ENCODE measurements at places on chromosomes 12 and 14.

DNA sequence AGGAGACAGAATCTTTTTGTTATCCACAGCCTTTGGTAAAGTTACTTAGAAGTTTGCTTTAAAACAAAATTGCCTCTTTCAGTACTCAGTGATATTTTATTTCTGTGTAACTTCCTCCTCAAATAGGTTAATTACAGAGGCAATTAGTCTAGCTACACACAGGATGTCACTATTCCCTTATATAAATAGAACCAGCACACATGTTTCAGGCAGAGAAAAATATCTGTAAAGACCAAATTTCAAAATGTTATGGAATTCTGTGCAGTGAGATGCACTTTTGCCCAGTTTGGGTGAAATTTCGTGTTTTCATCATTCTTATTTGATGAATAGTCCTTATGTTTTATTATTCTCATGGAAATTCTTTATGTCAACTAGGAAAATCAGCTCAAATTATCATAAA, 410.6 kb upstream of the SOX5 start:
- no peak for DNase-seq

DNA sequence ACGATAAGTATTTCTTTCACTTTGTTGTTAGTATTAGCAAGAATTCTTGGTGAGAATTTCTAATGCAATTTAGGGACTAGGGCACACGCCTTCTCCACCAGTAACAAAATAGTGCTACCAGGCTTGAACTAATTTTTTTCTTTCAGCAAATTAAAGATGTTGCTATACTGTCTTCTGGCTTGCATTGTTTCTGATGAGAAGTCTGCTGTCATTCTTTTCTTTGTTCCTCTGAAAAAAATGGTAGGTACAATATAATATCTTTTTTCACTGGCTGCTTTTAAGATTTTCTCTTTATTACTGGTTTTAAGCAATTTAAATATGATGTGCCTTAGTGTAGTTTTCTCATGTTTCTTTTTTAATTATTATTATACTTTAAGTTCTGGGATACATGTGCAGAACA, 171.2 kb downstream of the PCNX1 start:
- no peak for DNase-seq

GRCh38 chr14:56608689-56609088, 29.1 kb downstream of the TMEM260 start:
- no peak for DNase-seq

- no peak for DNase-seq
Observed at GRCh38 chr12:3560295-3560620, 69.3 kb downstream of the PRMT8 start.

- DNase-seq: no peak
Observed at GRCh38 chr14:30620178-30620577, 1.9 kb upstream of the SCFD1 start.

DNA sequence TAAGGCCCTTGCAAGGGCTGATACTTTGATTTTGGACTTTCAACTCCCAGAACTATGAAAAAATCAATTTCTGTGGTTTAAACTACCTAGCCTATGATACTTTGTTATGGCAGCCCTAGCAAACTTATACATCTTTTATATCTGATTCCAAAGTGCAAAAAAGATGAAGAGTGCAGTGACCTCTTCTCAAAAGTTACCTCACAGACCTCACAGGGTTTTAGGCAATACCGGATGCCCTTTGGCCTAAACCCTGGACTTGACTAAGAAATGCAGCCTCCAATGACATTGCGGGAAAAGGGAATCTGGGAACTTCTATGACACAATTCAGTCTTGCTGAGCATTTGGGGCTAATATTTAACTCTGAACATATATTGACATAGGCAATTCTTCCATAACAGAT, 63.3 kb downstream of the IGF1 start:
- no peak for DNase-seq

DNA sequence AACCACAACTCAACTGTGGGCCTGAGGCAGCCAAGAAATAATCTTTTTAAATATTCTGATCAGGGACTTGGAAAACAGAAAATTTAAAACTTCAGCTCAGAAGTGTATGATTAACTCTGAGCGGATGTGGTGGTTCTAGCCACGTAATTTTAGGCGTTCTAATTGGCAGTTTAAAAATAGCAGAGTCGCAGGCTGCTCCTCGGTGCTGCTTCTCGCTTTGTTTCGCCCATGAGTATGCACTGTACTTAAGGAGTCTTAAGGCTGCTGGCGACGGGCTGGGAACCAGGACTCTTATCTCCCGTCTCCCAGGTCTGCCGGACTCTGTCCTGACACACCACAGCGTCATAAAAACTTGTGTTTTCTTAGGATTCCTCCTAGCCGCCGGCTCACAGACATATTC, 113.4 kb upstream of the PELI2 start:
- DNase-seq: no peak

- no peak for DNase-seq
Observed at GRCh38 chr14:102754370-102755262, 22.6 kb upstream of the TRAF3 start.

DNA sequence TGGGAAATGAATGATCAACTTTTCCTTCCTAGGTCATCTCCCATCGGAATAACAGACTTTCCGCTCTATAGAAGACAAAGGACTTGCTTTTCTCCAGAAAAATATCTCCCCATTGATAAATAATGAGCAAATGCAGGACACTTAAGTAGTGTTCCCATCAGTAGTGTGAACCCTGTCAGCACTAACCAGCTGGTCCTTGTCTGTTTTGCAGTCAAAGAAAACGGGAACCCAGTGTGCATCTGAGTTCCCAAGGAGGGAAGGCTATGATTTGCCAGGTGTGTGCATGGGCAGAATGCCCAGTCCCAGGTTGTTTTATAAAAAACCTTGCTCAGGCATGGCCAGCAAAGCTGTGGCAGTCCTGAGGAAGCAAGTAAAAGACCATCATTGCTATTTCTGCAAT, 256.5 kb upstream of the HMGA2 start:
- DNase-seq: no peak

DNA sequence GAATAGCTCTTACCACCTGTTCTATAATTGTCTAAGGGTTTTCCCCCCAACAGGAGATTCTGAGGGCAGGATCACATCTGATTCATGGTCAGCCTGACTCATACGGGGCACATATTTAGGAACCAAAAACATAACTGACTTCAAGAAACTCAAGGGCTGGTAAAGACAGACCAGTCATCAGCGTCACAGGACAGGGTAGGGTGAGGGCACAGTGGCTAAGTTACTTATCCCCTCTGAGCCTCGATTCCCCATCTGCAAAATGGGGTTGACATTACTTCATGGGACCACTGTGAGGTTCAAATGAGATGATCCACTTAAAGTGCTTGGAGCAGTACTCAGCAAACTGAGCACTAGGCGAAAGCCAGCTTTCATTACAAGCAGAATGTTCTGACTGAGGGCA, 606 bp downstream of the CINP start:
- DNase-seq: no peak

DNA sequence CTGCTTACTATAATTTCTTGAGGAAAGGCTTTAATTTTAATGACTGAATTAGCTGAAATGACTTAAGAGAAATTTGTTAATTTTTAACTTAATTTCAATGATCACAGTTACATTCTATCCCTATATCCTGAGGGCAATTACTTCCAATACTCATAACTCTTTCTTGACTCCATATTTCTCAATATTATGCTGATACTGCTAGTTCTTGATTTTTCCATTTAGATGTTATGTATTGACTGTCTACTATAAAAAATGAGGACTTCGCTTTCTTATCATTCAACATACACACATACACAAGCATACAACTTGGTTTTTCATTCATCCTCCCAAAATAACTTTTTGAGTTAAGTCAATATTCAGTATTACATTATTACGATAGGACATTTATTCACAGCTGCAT, 176.2 kb downstream of the PHLDA1 start:
- DNase-seq: no peak

DNA sequence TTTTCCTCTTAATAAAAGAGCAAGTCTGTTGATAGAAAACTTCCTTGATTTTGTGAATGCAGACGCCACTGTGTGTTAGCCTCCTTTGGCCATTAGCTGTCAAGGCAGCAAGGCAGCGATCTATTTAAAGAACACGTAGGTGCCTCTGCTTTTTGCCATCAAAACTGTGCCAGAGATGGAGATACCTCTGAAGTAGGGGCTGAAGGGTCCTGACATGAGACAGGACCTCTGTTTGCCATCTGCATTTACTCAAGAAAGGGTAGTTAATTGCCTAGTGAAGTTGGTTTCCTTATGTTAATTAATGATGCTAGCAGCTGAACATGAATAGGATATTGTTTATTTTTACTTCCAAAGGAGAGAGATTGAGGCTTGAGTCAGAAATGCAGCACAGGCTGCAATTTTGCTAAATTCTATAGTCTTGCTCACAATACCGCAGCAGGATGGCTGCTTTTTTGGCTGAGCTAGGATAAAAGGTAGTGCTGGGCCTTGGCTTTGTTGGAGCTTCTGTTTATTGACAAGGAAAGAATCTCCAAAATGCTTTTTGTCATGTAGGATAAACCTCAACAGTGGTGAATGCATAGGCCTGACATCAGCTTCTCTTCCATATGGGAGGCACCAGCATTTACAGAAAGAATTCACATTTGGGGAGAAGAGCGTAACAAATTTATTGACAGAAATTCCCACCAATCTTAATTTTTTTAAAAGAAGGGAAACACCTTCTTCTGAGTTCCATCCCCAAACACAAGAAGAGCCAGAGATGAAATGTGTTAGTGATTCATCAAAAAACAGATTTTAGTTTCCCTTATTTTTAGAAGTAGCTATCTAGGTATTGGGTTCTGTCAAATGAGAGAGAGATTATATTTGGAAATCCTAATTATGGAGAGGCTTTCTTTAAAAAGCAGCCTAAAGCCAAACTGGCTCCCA, 13.9 kb upstream of the RPH3A start:
- no peak for DNase-seq

DNA sequence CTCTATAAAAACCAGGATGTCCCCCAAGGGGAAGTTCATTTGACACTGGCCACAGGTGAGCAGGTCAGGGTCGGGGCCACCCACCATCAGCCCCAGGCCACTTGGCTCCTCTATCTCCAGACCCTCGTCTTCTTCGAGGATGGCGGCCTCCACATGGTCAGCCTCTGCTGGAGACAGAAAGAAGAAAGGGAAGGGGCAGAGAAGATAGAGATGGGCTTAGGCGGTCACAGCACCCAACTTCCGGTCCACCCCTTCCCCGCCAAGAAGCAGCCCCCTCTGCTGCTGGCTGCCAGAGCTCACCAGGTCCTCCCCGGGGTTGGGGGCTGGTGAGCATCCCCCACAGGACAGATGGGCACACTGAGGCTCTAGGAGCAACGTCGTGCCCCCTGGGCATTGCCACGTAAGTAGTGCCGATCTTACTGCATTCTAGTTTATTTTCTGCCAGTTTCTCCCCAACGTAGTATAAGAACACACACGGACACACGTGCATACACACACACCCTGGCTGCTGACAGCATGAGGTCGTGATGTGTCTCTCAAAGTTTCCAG, 14.2 kb downstream of the BCL11B start:
- no peak for DNase-seq
